ENCODE measurements at places on chromosomes 2 and 18.

DNA sequence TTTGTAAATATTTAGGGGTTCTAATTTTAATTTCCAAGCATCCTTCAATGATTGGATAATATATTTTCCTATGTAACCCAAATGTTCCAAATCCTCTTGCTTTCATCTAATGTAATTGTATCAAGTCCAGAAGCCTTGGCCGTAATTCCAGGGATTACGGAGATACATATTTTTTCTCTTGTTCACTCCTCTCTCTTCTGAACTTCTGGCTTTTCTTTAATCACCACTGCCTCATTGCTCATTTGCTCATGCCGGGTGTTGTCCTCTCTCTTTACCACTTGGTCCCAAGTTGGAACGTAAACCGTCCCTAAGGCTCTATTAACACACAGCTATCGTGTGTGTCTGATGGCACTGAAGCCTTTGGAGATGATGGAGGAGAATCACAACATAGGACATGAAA lies 188.7 kb upstream of the COL3A1 start:
- DNase-seq: no peak

DNA sequence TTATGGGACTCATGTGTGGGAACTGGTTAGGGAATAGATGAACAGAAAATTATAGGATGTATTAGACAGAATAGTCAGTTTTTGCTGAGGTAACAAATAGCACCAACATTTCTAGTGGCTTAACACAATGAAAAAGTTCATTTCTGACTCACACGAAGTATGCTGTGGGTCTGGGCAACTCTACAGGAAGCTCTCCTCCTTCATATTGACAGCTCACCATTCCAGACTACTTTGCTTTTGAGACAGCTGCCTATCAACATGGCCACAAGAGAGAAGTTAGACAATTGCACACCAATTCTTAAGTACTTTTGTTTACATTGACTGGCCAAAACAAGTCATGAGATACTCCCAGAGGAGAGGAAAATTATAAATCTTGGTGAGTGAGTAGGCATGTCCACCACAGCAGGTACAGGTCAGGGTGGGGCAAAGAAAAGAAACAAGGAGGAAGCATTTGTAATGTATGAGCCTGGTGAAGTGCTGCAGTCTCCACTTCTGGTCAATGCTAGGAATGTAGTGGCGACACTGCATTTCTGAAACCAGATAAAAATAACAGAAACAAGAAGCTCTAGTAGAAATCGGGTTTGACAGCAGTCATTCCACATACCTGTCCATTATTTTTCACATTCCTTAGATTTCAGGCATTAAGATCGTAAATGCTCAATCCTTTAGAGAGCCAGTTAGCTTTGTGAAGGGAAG lies 141.6 kb downstream of the ICOS start:
- DNase-seq: no peak

- no peak for DNase-seq
Observed at GRCh38 chr2:67130531-67131256, 266.4 kb upstream of the ETAA1 start.

- DNase-seq: no peak
Observed at GRCh38 chr2:162293122-162293786, 25.2 kb downstream of the IFIH1 start.

- DNase-seq: no peak
Observed at GRCh38 chr18:59878644-59879043, 21.2 kb upstream of the PMAIP1 start.

DNA sequence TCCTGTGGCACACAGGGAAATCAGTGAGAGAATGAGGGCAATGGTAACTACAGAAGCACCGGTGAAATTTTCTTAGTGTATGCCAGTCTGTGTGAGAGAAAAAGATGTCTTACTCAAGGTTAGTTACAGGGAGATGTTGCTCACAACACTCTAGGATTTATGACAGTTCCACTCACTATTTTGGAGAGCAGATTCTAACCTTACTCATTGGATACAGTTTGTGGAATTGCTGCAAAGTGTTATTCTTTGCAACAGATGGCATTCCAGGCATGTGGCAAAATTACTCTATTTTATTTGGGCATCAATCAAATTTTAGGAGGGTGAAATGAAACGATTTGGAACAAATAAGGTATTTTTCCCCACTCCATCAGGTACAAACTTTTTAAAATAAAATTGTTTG lies 449.1 kb downstream of the PIK3C3 start:
- DNase-seq: no peak

GRCh38 chr2:182067393-182067792 lies 81.7 kb downstream of the PPP1R1C start:
- DNase-seq: no peak

- no peak for DNase-seq
Observed at GRCh38 chr2:171798156-171798820, 95.8 kb downstream of the SLC25A12 start.

DNA sequence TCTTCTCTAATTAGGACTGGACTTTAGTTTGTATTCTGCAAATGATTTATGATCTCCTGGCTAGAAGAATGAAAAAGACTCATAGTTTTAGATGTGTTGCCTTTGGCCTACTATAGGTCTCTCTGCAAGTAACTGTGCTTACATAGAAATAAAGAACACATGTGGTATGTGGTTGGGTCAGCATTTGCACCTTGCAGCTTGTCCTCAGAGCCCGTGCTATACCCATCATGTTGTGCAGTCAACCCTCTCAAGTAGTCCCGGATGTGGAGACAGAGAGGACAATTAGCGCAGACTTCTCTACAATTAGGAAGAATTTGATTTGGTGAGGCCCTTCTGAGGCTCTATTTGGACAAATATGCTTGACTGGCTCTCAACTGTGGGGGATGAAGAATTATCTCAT lies 203.7 kb upstream of the ITGA4 start:
- no peak for DNase-seq

DNA sequence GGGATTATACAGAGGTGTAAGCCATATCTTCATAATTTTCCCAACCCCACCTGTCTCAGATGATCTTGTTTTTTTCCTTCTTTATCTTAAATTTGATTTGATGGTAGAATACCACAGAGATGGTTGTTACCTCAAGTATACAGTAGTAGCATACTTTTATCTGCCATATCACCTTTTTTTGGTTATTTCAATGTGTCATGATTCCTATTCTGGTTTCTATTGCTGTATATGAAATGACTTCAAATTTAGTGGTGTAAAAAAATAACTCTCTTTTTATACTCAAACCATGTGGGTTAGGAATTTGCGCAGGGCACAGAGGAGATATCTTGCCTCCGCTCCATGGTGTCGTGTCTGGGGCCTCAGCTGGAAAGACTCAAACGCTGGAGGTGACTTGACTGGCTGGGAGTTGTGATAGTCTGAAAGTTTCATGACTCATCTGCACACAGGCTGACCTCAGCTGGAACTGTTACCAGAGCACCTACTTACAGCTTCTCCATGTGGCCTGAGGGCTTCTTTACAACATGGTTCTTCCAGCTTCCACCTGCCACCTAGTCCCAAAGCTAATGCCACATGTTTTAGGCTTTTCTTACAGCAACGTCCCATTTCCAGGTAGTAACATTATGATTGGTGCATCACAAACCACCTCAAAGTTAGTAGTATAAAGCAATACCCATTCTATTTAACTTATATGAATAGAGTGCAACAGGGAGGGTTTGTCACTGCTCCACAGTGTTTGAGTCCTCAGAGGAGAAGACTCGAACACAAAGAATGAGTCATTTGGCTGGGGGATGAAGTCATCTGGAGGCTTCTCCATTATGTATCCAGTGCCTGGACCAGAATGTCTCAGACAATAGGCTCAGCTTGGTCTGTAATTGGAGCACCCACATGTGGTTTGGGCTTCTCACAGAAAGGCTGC lies 82.3 kb upstream of the XPO1 start:
- no peak for DNase-seq

GRCh38 chr2:176202491-176202890 lies 14.0 kb downstream of the HOXD1 start:
- no peak for DNase-seq

DNA sequence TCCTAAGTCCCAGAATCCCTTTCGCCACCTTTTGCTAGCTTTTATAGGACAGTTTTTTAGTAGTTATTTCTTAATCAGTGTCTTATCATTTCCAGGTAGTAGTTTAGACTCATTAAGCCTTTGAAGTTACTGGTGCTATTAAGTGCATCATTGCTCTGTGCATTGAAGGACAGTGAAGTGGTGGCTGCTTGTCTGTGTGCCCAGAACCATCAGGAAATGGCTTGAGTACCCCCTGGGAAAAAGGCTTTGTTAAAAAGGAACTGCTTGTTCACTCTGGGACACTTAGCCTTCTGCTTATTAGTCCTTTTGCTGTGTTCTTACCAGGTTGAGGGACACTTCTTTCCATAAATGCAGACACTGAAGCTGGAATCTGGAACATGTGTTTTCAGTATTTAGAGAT lies 30.0 kb downstream of the DTNA start:
- no peak for DNase-seq

- peak; percentile 44 for DNase-seq
Observed at GRCh38 chr2:158773121-158773520, 22.0 kb upstream of the DAPL1 start.

GRCh38 chr18:2588666-2589344 lies 17.4 kb downstream of the NDC80 start:
- DNase-seq: no peak

Data from hypothalamus (tissue), 51 donors.